ENCODE measurements at places on chromosomes 4 and X.

DNA sequence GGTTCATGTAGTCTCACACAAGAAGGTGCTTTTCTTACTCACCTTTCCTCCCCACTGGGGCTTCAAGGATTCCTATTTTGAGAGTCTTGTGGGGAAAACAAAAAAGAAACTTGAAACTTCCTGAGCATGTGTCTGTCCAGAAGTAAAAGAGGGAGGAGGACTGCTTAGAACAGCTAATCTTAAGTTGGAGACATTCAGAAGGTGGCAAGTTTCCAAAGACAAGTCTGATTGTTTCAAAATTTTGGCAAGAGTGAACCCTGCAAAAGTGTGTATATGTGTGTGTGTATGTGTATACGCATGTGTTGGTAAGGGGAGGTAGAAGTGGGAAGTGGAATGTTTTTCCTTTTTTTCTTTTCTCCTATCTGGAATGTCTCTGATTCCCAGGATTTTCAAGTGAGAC, 189.0 kb upstream of the FRMPD4 start:
- no peak for DNase-seq

- no peak for DNase-seq
These were observed 41.1 kb downstream of the PJA1 start for GRCh38 chrX:69124108-69124507.

DNA sequence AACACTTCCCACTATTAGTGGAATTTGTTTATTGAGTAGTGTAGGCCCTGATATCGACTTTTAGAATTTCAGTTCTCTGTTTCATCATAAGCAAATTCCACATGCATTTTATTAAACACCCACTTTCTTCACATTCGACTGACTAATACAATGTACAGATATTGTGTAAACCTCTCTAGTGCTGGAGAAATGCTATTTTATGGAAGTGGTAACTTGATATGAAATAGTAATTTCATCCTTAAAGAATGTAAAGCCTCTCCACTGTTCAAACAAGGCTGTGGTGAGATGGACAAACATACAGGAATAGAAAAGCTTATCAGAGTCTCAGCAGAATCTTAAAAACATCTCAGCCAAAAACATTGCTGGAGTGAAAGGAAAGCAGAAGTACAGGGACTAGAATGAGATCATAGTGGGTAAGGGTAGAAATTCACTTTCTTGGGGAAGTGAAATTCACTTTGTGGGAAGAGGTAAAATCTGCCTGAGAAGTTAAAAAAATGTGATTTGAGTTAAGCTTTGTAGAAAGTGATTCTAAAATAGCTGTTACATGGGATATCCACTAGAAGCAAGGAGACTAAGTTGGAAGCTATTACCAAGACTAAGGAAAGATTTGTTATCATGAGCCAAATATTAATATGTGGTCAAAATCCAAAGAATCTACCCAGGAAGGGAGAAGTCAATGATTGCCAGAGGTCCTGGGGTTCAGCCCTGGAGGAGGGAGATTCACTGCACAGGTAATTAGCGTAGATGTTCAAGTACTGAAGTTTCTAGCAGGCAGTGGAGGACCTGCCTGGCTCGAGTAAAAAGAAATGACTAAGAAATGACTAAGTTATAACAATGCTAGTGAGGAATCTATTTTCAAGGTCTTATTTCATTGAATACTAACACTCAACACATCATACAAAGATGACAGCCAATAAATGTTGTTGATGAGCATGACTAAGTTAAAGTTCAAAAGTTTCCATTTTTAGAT, 398.3 kb upstream of the FAM47C start:
- DNase-seq, result no peak

GRCh38 chr4:26257850-26258249, 63.0 kb upstream of the RBPJ start:
- no peak for DNase-seq

GRCh38 chr4:107577743-107578142, 142.3 kb downstream of the PAPSS1 start:
- DNase-seq, result no peak

DNA sequence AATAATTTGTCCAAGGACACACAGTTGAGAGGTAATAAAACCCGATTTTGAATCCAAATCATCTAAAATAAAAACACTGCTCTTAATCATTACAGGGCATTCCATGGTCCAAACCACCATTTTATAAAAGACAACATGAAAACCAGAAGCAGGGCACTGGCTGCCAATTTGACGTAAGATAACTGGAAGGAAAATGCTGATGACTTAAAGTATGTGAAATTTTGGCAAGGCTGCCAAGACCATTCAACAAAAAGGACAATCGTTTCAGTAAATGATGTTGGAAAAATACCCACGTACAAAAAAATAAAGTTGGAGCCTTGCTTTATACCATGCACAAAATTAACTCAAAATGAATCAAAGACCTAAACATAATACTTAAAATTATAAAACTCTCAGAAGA, 344.4 kb downstream of the RAPGEF2 start:
- no peak for DNase-seq

GRCh38 chr4:76585272-76585671, 150.2 kb downstream of the SHROOM3 start:
- DNase-seq, result no peak
